Left lung (tissue), 14 donors: ENCODE measurements at places on chromosomes 2 and 18. TPM values are rescaled to one million over a fixed set of nuclear protein-coding genes. Genes with fewer than 3 reads are reported as not detected.

The ATP6V1B1 gene
- 4.6 TPM for polyA plus RNA-seq

The UGT1A7 gene
- not detected for polyA plus RNA-seq

The ZNF396 gene
- polyA plus RNA-seq: 3.5 TPM

The FSIP2 gene
- 0.75 TPM for polyA plus RNA-seq

The ORC2 gene
- polyA plus RNA-seq: 39.3 TPM

- no peak for DNase-seq
These were observed 1405.8 kb downstream of the DPP10 start for GRCh38 chr2:115848192-115848591.

DNA sequence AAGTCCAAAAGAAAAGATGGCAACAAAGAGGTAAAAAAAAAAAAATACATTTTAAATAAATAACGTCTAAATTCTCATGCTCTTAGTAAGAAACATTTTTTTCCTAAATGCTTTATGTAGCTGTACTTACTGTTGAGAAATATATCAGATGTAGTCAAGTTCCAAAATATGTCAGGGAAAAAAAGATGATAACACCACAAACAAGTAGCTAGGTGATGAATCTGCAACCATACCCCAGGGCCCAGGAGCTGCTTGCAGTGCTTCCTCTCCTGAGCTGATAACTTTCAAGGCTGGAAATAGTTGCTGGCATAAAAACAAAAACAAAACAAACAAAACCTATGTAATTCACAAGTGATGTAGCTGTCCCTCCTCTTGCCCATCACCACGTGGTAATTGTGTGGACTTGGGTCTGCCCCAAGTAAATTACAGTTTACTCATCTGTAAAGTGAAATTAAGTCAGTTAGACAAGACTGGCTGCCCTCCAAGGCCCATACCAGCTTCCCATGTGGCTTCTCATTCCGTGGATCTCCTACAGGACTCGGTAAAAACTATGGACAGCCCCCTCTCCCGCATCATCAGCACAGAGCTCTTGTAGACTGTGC lies 82.6 kb downstream of the SP100 start:
- DNase-seq: no peak

- no peak for DNase-seq
These were observed 17.5 kb downstream of the GPR55 start for GRCh38 chr2:230907361-230908091.

GRCh38 chr2:71070294-71071093 lies 2.0 kb downstream of the NAGK start:
- no peak for DNase-seq

GRCh38 chr2:86199834-86200177 lies 549 bp downstream of the MRPL35 start:
- no peak for DNase-seq

DNA sequence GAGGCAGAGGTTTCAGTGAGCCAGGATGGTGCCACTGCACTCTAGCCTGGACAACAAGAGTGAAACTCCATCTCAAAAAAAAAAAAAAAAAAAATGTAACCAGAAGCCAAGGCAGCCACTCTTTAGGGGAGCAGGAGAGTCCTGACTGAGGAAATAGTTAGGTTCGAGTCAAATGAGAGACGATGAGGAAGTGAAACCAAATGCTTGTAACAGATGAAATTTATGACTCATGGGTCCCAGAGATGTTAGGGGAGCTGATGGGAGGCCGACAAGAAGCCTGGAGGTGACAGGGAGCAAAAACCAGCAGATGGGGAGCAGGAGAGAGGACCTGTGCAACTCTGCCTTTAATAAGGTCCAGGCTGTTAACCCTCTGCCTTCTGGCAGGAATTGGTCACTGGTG lies 756.1 kb upstream of the DDX18 start:
- no peak for DNase-seq

DNA sequence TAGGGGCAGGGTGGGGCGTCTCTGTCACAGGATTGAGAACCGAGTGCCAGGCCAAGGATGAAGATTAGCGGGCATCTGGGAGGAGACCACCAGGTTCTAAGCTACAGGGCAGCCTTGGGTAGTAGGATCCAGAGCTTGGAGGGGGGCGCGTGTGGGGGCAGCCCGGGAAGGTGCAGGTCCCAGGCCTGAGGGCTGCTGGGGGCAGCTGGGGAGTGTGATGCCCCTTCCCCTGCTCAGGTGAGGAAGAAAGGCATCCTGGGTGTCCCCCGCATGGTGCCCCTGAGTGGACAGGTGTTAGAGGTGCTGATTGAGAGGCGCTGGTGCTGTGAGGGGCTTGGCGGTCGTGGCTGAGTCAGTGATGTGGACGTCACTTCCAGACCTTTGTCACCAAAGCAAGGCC lies 33.9 kb upstream of the MBP start:
- DNase-seq: no peak
